ENCODE measurements at places on chromosomes 12 and 14. TPM values are rescaled to one million over a fixed set of nuclear protein-coding genes. Genes with fewer than 3 reads are reported as not detected.

- no peak for DNase-seq
These were observed 130.3 kb upstream of the ARID2 start for GRCh38 chr12:45599196-45599595.

GRCh38 chr14:65095633-65096205 lies 6.6 kb downstream of the MAX start:
- DNase-seq, result peak; percentile 52

ASIC1 gene
- total RNA-seq, result 4.2 TPM

GRCh38 chr14:88384718-88385117 lies 739 bp upstream of the SPATA7 start:
- DNase-seq, result peak; percentile 1

GRCh38 chr14:101115652-101116051 lies 212.1 kb upstream of the RTL1 start:
- DNase-seq, result no peak

All from M059J (cell line).